ENCODE measurements at places on chromosomes 2 and 18. TPM values are rescaled to one million over a fixed set of nuclear protein-coding genes. Genes with fewer than 3 reads are reported as not detected.

Gene MYO3B
- total RNA-seq = 0.32 TPM

Gene TCF23
- not detected for total RNA-seq

Gene ACSL3
- 172 TPM for total RNA-seq

Gene VAMP5
- total RNA-seq = 16.6 TPM

Gene BOLL
- total RNA-seq = not detected

Gene C2orf78
- total RNA-seq = not detected

Gene APOB
- total RNA-seq = under 0.01 TPM

Gene ANKRD23
- 1.2 TPM for total RNA-seq

All from smooth muscle cell of the umbilical artery (primary cell).